ENCODE measurements at places on chromosomes 4 and X.

DNA sequence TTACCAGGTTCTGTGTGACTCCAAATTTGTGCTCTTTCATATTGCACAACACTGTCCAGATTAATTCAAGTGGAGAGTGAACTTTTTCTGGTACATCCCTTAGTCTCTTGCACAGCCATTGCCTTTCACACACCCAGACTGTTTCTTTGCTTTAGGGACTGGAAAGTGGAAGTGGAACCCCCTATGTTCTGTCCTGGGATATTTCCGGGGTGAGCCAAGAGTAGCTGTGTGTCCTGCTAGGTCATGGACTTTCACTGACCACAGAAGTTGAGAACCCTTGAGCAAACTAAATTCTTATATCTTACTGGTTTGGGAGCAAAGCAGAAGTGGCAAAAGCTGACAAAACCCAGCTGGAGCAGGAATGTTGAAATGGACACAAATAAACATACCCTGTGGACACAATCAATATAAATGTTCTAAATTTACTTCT, 10.3 kb upstream of the VSIG4 start:
- peak; percentile 96 for DNase-seq

DNA sequence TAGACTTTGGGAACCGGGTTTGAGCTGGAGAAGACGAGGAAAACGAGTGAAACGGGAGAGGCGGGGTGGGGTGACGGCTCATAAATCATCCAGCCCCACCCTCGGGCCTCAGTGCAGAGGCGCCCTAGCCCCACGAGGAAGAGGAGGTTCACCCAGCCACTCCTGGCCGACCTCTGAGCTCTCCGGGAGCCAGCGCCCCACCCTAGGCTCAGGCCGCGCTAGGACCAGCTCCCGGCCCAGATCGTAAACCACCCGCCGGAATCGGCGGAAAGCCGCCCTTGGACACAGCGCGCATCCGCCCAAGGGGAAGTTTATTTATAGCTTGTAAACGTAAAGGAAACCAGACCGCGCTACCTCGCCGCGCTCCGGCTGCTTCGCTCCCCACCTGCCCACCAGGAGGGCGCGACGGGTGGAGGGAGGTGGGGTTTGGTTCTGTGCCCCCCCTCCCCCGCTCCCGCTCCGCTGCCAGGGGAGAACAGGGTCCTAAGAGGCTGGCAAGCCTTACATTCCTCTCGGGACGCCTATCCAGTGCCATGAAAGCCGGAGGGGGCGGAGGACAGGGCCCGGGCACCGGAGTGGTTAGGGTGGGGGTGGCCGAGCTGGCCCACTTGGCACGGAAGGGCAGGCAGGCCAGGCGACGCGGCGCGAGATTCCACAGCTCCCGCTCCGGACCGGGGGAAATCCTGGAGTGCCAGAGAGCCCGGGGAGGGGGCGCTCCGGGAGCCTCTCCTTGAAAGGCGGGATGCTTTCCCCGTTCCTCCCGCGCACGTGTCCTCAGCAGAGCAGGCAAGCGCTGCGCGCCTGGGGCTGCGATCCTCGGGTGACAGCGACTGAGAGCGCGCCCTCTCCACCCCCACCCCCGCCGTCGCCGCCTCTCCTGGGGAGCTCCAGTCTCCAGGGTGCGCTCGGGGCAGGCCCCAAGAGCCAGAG, 84.2 kb downstream of the BCOR start:
- peak; percentile 61 for DNase-seq

DNA sequence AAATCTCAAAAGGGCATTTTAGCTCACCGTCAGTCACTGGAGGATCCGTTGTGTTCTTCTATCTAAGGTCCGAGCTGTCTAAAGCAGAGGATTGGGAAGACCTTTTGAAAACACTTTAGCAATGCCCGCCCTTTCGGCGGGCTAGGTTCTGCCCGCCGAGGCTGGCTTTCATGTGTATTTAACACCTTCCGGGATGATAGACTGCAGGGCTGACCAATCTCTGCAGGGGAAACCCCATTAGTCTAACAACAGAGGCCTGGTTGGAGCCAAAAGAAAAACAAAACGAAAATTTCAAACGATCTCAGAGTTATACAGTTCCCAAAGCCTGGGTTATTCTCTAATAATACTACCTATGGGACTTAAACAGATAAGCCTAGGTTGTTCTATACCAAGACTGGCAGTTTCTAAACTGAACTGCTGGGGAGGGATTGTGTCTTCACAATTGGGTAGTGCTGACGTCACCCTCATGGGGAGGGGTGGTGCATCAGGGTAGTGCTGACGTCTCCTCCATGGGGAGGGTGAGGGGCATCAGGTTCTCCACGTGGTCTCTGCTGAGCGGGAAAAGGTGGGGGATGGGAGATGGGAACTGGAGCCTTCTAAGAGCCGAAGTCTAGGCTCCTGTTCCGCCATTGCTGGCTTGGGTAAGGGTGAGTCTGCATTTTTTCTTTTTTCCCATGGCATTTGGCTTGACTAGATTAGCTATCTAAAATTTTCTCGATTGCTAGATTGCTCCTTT, 14.8 kb upstream of the CUL4B start:
- DNase-seq, result no peak

DNA sequence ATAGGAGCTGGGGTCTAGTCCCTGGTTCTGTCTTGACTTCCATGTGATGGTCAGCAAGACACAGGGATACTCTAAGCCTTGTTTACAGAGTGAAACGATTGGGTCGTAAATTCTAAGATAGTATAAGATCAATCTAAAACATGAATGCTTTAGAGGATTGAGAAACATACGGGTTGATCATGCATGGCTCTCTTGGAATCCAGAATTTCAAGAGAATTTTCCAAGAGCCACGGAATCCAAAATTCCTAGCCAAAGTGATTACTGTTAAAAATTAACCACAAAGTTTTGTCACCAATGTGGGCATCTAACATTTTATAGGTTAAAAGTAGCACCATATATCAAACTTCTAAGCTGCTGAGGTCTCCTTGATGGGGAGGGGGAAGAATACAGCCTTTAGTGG, 16.5 kb downstream of the HS3ST1 start:
- no peak for DNase-seq

GRCh38 chr4:4762909-4763821, 96.3 kb upstream of the MSX1 start:
- DNase-seq, result peak; percentile 69

DNA sequence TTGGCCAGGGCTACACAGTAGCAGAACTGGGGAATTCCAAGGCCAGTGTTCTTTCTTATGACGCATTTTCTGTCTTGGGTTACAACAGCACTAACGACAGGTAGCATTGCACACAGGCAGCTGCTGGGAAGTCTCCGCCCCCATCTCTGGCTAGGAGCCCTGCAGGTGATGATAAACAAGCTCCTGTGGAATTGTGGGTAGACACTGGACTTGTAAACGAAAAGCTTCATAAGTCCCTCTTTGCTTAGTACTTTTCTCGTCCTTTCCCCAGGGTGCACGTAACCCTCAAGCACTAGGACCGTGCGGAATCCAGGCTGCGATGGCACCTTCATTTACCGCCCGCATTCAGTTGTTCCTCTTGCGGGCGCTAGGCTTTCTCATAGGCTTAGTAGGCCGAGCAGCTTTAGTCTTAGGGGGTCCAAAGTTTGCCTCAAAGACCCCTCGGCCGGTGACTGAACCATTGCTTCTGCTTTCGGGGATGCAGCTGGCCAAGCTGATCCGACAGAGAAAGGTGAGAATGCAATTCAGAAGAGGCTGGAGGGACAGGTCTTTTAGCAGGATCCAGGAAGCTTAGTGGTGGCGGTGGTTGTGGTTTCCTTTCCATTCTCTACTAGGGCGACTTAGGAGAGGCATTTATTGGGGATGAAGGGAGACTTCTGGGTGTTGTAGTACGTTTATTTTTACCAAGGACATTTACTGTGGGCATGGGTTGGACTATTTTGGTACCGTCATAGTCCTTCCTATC, at the start of gene FAAH2:
TSS of gene FAAH2 (plus strand) at position 200 of the 745 bp plus-strand sequence. CDS start at position 320, 120 bp downstream.
- DNase-seq, result no peak

GRCh38 chr4:82481506-82481840, 51.1 kb downstream of the ENOPH1 start:
- DNase-seq, result no peak

- no peak for DNase-seq
Observed at GRCh38 chrX:141760761-141761160, 62.2 kb upstream of the SPANXD start.

- DNase-seq, result no peak
Observed at GRCh38 chrX:68651110-68651509, 3.6 kb downstream of the STARD8 start.

- no peak for DNase-seq
Observed at GRCh38 chr4:304969-305680, at the start of gene ZNF732. ZNF732 (minus strand) TSS chr4:305474; CDS start chr4:305310, 164 bp downstream.

DNA sequence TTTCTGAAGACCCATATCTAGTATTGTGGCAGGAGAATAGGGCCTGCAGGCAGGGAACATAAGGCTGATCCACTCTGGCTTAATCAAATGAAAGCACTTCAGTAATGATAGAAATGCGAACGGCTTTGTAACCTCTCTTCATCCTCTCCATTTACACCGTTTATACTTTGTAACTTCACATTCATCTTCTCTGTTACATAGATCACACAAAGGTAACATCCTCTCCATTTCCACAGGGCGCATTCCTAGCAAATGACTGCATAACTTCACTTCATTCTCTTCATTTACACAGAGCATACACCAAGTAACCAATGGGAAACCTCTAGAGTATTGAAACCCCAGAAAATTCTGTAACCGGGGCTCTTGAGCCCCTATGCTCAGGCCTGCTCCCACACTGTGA, 65.5 kb upstream of the SLC34A2 start:
- no peak for DNase-seq

DNA sequence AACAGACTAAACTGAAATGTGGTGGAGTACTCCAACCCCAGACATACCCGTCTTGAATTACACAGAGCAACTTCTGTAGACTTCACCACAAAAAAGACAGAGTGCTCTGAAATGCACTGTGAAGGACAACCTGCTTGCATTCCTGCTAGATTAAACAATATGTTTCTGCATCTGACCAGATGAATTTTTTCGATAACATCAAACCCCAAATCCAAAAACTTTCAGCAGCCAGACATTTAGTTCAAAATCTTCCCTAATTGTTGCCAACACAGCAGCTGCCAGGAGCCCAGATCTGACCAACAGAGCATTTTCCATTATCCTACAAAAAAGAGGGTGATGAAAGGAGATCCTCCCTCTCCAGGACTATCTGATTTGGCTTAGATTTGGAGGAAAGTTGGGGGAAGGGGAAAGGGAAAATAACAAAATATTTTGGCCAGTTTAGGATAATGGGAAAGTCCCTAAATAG, 356.5 kb downstream of the PDGFC start:
- no peak for DNase-seq

Data from MV-4-11 (cell line).